ENCODE measurements at places on chromosomes 12 and 14.

DNA sequence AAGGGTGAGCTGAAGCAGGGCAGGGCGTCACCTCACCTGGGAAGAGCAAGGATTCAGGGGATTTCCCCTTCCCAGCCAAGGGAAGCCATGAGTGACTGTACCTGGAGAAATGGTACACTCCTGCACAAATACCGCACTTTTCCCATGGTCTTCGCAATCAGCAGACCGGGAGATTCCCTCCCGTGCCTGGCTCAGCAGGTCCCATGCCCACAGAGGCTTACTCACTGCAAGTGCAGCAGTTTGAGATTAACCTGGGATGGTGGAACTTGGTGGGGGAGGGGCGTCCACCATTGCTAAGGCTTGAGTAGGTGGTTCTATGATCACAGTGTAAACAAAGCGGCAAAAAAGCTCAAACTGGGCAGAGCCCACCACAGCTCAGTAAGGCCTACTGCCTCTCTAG is 11.0 kb upstream of the DHRS4 start:
- no peak for DNase-seq

DNA sequence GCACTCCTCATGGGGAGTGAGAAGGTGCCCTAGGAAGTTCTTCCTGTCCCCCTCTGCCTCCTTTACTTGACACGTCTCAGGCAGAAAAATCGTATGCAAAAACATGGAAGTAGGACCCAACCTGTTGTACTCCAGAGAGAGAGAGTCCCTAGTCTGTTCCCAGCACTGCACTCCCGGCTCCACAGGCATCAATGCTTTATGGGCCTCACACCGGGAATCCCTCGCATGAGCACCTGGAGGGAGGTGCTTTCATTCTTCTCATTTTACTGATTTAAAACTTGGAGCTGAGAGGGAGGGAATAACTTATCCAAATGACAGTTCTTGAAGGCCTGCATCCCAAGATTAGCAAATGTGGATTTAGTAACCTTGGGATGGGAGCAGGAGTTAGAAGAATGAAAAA is 1101.4 kb downstream of the BCL11B start:
- DNase-seq: no peak

DNA sequence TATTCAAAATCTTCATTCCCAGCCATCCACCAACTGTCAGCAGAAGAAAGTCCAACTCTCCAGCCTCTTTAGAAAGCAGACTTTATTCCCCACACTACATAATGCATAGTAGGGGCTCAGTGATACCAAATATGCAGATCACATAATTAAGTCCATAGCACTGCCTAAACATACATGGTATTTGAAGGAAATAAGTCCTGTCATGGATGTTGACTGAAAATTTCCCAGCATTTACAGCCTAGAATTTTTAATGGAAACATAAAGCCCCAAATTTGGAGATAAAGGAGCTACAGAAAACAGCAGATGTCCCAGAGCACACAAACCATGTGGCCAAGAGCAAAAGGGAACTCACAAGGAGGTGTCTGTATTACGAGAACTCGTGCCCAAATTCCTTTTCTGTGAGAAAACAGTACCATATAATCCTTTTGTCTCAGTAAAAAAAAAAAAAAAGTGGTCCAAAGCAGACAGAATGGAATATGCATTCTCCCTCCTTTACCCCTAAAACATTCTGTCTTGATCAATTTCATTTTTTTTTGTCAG is 920.5 kb downstream of the NRXN3 start:
- DNase-seq: no peak

GRCh38 chr14:106562451-106562850 is 1036.1 kb downstream of the TMEM121 start:
- DNase-seq: no peak

- DNase-seq: no peak
Measured at GRCh38 chr12:84421103-84421502, 491.5 kb downstream of the SLC6A15 start.

DNA sequence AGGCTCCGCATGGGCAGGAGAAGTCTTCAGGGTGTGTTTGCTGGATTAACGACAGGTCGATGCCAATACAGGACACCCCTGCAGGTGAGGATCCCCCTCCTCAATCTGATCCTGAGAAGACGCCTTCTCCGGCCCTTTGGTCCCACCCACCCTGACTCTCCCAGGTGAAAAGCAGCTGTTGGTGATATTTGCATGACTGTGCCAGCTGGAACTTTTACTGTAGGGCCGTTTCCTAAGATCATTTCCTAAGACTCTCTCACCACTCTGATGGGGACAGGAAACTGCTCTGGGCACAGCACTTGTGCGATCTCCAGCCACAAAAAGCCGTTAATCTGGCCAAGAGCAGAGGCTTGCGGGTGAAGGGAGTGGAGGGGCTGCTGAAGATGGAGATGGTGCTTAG is 16.8 kb upstream of the EIF5 start:
- no peak for DNase-seq

GRCh38 chr12:121223292-121224285 is 13.7 kb downstream of the P2RX4 start:
- no peak for DNase-seq

- no peak for DNase-seq
Measured at GRCh38 chr14:90061685-90062126, at the start of gene KCNK13. TSS of gene KCNK13 (plus strand) at chr14:90061994. CDS start at chr14:90062206, 212 bp downstream.

GRCh38 chr12:59636945-59637691 is 41.3 kb downstream of the SLC16A7 start:
- no peak for DNase-seq

DNA sequence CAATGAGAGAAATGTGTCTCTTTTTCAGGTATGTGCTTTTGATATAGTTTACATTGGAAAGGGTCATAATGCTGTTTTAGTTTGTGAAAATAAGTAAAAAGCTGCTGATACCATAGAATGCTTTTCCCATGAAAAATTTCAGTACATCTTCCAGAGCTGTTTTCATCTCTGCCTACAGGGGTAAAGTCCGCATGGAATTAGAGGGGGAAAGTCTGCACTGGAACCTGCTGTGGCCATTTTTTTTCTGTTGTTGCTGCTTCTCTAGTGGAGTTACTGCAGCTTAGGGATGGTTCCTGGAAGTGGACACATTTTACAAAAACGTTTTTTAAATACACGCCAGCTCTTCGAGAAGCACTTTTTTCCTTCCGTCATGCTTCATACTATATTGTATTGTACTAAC is 81.3 kb downstream of the VEZT start:
- no peak for DNase-seq

GRCh38 chr14:28762303-28762954 is 4.2 kb upstream of the FOXG1 start:
- DNase-seq: no peak

DNA sequence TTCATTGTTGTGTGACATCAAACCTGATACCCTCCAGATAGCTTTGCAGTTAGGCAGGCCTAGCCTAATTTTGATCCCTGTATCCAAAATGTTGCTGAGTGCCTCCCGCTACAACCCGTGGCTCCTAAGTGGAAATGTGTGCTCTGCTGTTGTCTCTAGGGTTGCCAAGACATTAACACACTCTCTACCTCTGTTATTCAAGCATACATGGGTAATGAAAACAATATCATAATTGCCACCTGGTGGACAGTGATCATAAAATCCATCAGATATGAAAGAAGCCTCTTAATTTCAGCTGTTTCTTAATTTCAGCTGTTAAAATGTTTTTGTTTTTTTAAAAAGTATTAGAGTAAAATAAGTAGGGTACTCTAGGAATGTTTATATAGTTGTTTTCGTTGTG is 93.5 kb downstream of the PLEKHA5 start:
- DNase-seq: no peak

DNA sequence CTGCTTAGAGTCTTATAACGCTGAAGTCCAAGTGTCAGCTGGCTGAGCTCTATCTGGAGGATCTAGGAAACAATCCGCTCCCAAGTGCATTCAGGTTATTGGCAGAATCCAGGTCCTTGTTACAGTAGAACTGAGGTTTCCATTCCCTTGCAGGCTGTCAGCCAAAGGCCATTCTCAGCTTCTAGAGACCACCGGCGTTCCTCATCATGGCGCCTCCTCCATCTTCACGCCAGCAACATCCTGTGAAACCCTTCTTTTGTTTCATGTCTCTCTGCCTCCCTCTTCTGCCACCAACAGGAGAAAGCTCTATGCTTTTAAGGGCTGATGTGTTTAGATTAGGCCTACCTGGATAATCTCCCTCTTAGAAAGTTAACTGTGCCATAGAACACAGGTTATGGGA is 133.0 kb upstream of the RASSF8 start:
- DNase-seq: no peak

GRCh38 chr12:114396153-114396868 is 9.6 kb downstream of the TBX5 start:
- no peak for DNase-seq

DNA sequence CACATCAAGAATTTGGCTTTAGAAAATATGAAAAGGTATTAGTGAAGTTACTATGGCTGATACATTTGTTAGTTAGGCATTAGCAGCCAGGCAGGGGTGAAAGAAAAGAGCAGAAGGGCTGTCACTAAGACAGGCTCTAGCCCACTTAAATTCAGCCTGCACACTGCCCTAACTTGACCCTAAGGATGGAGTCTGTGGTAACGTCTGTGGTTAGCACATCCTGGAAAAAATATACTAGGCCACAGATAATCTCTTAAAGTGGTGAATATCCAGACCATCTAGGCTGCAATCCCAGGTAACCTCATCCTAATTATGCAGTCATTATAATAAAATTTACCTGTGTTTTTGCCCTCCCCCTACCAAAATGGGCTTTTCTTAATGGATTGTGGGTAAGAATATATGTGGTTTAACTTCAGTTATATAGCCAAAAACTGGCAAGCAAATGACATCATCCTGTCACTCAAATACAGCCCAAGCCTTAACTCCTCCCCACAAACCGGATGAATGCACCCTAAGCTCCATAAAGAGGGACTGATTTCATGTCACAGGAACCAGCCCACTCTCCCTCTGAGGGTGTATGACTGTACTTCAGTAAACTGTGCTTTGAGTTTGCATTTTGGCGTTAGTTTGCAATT is 440.9 kb downstream of the LRFN5 start:
- DNase-seq: no peak

DNA sequence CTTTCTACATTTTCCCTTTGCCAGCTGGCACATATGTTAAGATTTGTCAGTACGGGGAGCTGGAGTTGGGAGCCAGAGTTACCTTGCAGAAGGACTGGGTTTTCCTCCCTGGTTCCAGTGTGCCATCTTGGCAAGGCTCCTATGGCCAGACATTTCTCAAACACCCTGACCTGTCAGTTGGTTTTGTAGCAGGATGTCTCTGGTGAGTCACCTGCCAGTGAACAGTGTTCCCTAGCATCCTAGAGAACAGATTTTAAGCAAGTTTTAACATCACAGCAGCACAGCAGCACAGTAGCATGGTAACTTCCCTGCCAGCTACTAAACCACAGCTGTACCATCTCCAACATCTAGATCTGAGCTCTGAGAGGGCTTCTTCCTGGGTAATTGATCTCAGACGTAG is 26.2 kb upstream of the KTN1 start:
- no peak for DNase-seq

- DNase-seq: no peak
Measured at GRCh38 chr14:34465069-34465859, 3.2 kb upstream of the SPTSSA start.

GRCh38 chr12:103819312-103819711 is 21.7 kb downstream of the NT5DC3 start:
- no peak for DNase-seq

DNA sequence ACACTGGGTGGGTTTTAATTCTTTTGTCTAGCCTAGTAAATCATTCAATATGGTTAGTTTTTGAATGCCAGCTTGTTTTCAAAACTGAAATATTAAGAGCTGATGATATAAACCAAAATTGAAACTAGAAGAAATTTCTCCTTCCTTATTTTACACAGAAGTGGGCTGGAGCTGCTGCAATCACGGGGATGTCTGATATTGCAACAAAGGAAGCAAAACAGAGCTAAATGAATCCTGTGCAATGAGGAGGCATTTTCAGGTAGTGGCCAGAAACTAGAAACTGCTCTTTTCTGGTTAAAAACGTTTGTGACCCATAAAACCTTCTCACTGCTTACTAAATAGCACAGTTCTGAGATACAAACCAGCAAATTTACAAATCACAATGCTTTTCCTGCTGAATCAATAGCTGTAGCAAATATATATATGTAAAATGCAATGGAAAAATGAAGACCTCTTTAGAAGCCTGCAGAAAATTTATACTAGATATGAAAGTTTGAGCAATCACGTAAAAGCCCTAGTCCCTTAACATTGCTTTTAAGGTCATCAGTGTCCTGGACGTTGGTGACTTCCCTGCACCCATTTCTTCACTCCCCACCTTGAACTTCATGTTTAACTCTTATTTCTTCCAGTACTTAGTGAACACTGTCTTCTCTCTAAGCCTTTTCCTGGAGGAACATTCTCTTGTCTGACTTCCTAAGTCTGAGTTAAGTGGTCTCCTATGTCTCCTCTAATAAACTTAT is 15.9 kb upstream of the LRRK2 start:
- DNase-seq: no peak

DNA sequence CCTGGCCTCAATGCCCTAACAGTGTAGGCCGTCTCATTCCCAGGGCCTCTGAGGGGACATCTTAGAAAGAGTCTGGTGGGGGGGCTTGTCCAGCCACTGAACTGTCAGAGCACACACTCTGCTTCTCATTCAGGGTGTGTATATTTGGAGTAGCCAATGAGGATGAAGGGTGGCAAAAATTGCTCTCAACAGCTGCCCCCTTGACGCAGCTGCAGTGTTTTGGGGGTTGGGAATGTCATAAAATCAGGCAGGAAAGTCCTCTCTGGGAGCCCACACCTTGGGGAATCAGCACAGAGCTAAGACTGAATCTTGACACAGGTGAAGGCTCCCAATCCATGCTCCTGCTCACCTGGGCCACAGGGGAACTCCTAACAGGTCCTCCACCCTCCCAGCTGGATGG is 1.5 kb downstream of the RASAL1 start:
- DNase-seq: no peak

DNA sequence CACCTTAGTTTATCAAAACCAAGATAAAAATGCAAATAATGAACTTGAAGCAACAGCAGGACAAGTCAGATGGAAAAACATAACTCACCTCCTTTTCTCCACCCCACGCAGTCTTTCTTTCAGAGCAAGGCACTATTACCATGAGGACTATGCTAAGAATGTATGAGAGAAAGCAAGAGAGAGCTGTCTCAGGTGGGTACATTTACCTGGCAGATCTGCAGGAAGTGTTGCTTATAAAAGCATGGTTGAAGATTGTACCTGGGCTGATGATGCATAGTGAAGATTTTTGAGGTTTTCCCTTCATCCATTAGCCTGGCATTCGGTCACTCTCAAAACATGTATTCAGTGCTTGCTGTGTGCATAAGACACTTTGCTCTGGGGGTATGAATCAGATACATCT is 68.8 kb upstream of the IFNG-AS1 start:
- no peak for DNase-seq

- no peak for DNase-seq
Measured at GRCh38 chr12:63949902-63950301, 105.4 kb downstream of the SRGAP1 start.

- DNase-seq: no peak
Measured at GRCh38 chr12:27851311-27851710, 71.3 kb upstream of the MANSC4 start.

GRCh38 chr12:132481771-132482745 is 7.9 kb upstream of the FBRSL1 start:
- DNase-seq: no peak

DNA sequence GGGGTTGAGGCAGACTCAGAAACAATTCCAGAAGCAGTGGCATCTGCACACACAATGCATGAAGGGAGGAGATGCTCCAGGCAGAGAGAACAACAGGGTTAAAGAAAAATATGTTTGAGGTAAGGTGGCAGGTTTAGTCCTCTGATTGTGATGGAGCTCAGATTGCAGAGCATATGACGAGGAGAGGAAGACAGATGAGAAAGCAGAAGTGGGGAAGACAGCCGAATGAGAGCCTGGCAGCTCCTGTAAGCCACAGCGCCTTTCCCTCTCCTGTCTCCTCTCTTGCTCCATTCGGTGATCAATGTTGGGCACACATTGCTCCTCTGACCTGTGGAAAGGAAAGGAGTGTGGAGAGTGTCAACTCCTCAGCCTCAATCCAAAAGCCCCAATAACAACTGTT is 372.2 kb downstream of the GXYLT1 start:
- DNase-seq: no peak
